ENCODE measurements at places on chromosomes 7 and 10.

DNA sequence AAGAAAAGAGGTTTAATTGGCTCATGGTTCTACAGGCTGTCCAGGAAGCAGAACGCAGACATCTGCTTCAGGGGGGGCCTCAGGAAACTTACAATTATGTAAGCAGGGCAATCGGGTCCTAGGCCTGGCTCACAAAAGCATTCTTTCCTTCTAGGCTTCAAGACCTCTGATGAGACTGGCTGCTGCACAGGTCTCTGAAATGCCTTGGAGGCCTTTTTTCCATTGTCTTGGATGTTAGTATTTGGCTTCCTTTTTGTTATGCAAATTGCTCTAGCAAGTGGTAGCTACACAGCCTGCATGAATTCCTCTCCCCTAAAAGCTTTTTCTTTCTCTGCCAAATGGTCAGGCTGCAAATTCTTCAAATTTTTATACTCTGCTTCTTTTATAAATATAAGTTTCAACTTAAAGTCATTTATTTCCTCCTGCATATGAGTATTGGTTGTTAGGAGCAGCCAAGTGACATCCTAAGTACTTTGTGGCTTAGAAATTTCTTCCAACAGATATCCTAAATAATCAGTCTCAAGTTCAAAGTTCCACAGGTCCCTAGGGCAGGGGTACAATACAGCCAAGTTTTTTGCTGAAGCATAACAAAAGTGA lies 83.1 kb upstream of the SEMA3A start:
- no peak overlapping the region for H3K27ac ChIP-seq
- no peaks in the 10 kb centered on the region for H3K36me3 ChIP-seq
- H3K4me1 ChIP-seq = no peaks in the 10 kb centered on the region
- H3K4me3 ChIP-seq = no peak overlapping the region
- no peak for DNase-seq

GRCh38 chr10:85917601-85918000 lies 449.0 kb downstream of the GRID1 start:
- H3K36me3 ChIP-seq = no peaks in the 10 kb centered on the region
- H3K4me3 ChIP-seq = no peak overlapping the region
- H3K27me3 ChIP-seq = peaks cover 2% of the 10 kb centered on the region
- no peaks in the 10 kb centered on the region for H3K4me1 ChIP-seq
- no peak for DNase-seq
- no peak overlapping the region for H3K27ac ChIP-seq

DNA sequence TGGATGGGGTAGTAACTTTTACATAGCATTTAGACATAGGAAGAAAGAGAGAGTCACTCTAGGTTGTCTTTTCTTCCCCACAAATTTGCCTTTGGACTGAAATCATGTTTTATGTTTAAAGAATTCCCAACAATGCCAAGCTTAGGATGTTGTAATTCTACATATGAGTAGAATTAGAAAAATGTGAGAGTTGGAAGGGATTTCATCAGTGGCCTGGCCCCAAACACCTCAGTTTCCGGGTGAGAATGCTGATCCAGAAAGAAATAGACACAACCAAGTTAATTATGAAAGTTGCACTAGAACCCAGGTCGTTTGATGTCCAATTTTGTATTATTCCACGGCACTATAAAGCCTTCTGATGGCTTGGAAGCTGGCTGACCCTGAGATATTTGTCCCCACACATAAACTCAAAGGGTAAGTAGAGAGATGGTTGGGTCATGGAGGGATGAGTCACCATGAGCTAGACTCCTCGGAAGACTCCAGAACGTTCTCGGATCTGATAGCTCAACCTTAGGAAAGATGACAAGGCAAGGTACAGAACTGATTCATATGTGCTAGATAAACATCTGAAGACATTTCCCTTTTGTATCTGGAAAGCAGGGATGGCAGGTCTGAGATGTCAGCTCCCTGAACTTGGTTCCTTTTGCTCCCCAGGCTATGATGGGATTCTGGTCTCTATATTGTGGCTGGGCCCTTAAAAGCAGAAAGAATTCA lies 48.8 kb upstream of the SLC35B4 start:
- H3K4me1 ChIP-seq = no peaks in the 10 kb centered on the region
- H3K27me3 ChIP-seq = peaks cover 12% of the 10 kb centered on the region
- no peak for DNase-seq
- no peaks in the 10 kb centered on the region for H3K36me3 ChIP-seq
- H3K27ac ChIP-seq = no peak overlapping the region

- H3K27me3 ChIP-seq = no peaks in the 10 kb centered on the region
- DNase-seq = no peak
- peak overlapping the region; percentile 95 for H3K27ac ChIP-seq
- H3K36me3 ChIP-seq = peaks cover 31% of the 10 kb centered on the region
- peak overlapping the region; percentile 66 for H3K4me3 ChIP-seq
- H3K4me1 ChIP-seq = peaks cover 90% of the 10 kb centered on the region
These were observed 8.1 kb downstream of the STK17A start for GRCh38 chr7:43590862-43591557.

DNA sequence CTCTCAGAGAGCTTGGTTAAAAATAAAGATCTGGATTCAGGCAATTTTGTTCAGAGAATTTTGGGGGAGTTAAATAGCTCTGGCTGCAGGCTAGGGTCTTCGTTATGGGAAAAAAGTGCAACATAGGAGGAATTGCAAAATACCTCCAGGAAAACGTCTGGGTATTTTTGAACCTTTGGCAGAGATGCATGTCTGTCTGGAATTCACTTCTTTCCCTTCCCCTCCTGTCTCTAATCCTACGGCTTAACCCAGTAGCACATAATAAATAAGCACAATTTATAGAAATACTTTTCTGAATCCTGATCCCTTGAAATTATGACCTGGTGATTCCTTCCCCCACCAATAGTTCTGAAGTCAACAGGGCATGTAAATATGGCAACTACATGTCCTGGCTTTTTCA lies 19.3 kb upstream of the NUP205 start:
- H3K4me3 ChIP-seq = no peak overlapping the region
- no peak overlapping the region for H3K27ac ChIP-seq
- H3K36me3 ChIP-seq = no peaks in the 10 kb centered on the region
- peaks cover 5% of the 10 kb centered on the region for H3K27me3 ChIP-seq
- DNase-seq = no peak
- H3K4me1 ChIP-seq = no peaks in the 10 kb centered on the region

GRCh38 chr10:132547421-132547861 lies 9.9 kb downstream of the INPP5A start:
- no peaks in the 10 kb centered on the region for H3K27me3 ChIP-seq
- H3K27ac ChIP-seq = peak overlapping the region; percentile 84
- peaks cover 88% of the 10 kb centered on the region for H3K4me1 ChIP-seq
- H3K4me3 ChIP-seq = peak overlapping the region; percentile 7

DNA sequence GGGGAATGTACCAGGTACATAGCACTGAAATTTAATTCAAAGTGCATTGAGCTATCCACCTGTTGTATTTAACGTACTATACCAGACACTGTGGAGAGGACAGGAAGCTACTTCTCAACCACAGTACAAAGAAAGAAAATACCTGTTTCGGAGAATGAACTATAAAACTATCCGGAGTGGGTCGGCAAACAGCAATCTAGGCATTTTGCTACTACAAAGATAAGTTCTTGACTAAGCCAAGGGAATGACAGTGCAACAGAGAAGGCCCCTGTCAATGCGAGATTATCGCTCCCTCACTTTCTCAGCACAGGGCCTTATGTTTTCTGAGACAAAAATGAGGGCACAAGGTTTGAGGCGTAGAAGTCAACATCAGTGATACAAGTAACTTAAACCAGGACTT lies 27.4 kb downstream of the SFMBT2 start:
- DNase-seq = no peak
- H3K36me3 ChIP-seq = peaks cover 38% of the 10 kb centered on the region
- peak overlapping the region; percentile 79 for H3K4me3 ChIP-seq
- peak overlapping the region; percentile 70 for H3K27ac ChIP-seq
- H3K27me3 ChIP-seq = no peaks in the 10 kb centered on the region
- H3K4me1 ChIP-seq = peaks cover 37% of the 10 kb centered on the region

GRCh38 chr7:156191090-156191489 lies 378.8 kb upstream of the SHH start:
- no peak overlapping the region for H3K4me3 ChIP-seq
- H3K4me1 ChIP-seq = no peaks in the 10 kb centered on the region
- DNase-seq = no peak
- H3K27me3 ChIP-seq = peaks cover 11% of the 10 kb centered on the region

GRCh38 chr10:36141856-36142560 lies 499.9 kb upstream of the FZD8 start:
- H3K4me3 ChIP-seq = no peak overlapping the region
- DNase-seq = no peak
- no peaks in the 10 kb centered on the region for H3K36me3 ChIP-seq
- H3K27ac ChIP-seq = no peak overlapping the region

DNA sequence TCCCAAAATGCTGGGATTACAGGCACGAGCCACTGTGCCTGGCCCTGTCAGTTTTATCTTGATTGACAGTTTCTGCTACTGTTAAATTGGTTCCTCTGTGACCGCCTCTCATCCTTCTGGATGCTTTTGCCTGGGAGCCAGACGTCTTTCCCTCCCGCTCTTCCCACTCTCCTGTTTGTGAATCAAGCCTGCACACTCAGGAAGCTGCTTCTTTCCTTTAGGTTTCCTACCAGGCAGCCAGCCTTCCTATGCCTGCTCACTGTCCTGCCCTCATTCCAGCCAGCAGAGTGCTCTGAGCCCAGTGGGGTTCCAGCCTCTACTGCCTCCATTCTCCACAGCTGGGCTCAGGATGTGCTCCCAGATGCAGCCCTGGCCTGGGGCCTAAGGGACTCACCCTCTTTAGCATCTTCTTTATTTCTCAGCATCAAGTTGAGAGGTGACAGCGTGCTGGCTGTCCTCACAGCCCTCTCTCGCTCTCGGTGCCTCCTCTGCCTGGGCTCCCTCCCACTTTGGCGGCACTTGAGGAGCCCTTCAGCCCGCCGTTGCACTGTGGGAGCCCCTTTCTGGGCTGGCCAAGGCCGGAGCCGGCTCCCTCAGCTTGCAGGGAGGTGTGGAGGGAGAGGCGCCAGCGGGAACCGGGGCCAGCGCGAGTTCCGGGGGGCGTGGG lies 5.1 kb downstream of the SH2D4B start:
- H3K4me1 ChIP-seq = peaks cover 29% of the 10 kb centered on the region
- no peaks in the 10 kb centered on the region for H3K36me3 ChIP-seq
- H3K27me3 ChIP-seq = no peaks in the 10 kb centered on the region
- no peak overlapping the region for H3K4me3 ChIP-seq

GRCh38 chr7:150410131-150410530 lies 31.0 kb downstream of the ZNF775 start:
- H3K27ac ChIP-seq = peak overlapping the region; percentile 75
- H3K36me3 ChIP-seq = peaks cover 8% of the 10 kb centered on the region
- peaks cover 32% of the 10 kb centered on the region for H3K4me1 ChIP-seq
- no peaks in the 10 kb centered on the region for H3K27me3 ChIP-seq
- no peak overlapping the region for H3K4me3 ChIP-seq

DNA sequence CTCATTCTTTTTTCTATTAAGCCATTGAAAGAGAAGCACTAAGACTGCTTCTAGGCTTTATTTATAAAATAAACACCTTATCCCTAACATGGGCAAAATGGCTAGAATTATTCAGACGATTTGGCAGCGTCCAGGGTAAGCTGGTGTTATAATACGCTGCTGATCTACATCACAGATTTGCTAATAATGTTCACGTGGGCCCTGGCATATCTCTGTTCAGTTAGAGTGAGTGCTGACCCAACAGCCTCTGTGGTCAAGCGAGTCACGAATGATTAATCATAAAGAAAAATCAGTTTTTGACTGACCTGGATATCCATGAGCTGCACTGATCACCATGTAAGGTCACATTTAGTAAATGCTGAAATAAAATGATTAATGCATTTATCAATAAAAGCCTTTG lies 28.4 kb upstream of the CBLL1 start:
- peaks cover 9% of the 10 kb centered on the region for H3K27me3 ChIP-seq
- H3K36me3 ChIP-seq = no peaks in the 10 kb centered on the region
- DNase-seq = no peak
- H3K4me3 ChIP-seq = no peak overlapping the region

- no peak for DNase-seq
- H3K4me1 ChIP-seq = peaks cover 4% of the 10 kb centered on the region
- no peaks in the 10 kb centered on the region for H3K27me3 ChIP-seq
- H3K36me3 ChIP-seq = no peaks in the 10 kb centered on the region
These were observed 40.2 kb downstream of the ANKRD61 start for GRCh38 chr7:6071406-6071805.

- H3K27ac ChIP-seq = no peak overlapping the region
- no peak for DNase-seq
- H3K4me1 ChIP-seq = no peaks in the 10 kb centered on the region
- H3K27me3 ChIP-seq = no peaks in the 10 kb centered on the region
- H3K36me3 ChIP-seq = no peaks in the 10 kb centered on the region
- no peak overlapping the region for H3K4me3 ChIP-seq
These were observed 66.9 kb downstream of the MCMBP start for GRCh38 chr10:119805702-119806230.

DNA sequence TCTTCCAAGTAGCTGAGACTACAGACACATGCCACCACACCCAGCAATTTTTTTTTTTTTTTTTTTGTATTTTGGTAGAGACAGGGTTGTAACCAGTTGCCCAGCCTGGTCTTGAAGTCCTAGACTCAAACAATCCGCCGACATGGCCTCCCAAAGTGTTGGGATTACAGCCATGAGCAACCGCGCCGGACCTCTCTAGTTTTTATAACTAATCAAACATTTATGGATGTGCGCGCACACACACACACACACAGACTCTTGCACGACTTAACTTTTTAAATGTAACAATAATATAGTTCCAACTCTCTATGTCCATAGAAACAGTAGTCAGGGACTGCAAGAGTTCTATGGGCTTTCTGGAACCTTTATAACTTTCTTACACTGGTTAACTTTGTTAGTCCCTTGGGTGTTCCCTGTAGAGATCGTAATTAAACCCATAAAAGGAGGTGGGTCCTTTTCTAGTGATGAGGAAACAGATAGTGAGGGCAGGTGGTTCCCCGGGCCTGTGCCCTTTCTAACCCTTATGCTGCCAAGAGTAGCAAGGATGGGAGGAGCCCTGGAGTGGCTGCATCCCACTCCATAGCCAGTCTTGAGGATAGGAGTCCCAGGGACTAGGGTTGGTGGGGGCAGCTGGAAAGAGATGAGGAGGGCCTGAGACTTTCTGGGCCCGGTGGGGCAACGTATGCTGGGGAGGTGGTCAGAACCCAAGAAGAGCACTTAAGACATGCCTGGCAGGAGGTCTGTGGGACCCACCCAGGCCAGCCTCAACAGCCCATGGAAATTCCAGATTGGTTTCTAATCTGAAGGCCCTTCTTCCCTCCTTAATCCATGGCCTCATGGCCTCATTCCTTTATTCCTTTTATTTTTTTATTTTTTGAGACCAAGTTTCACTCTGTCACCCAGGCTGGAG lies 8.6 kb downstream of the MARVELD1 start:
- no peaks in the 10 kb centered on the region for H3K27me3 ChIP-seq
- H3K4me3 ChIP-seq = no peak overlapping the region
- no peak for DNase-seq
- no peaks in the 10 kb centered on the region for H3K36me3 ChIP-seq

- no peaks in the 10 kb centered on the region for H3K36me3 ChIP-seq
- H3K27ac ChIP-seq = no peak overlapping the region
- no peaks in the 10 kb centered on the region for H3K4me1 ChIP-seq
- peaks cover 16% of the 10 kb centered on the region for H3K27me3 ChIP-seq
These were observed 7.5 kb downstream of the EPDR1 start for GRCh38 chr7:37927773-37928444.
